ENCODE measurements at places on chromosomes 2 and 18. TPM values are rescaled to one million over a fixed set of nuclear protein-coding genes. Genes with fewer than 3 reads are reported as not detected.

GRCh38 chr2:108701806-108702205, 17.5 kb upstream of the RANBP2 start:
- H3K36me3 ChIP-seq = no peaks in the 10 kb centered on the region
- no peaks in the 10 kb centered on the region for H3K27me3 ChIP-seq
- no peak for DNase-seq
- no peak overlapping the region for H3K27ac ChIP-seq
- H3K4me3 ChIP-seq = no peak overlapping the region
- peaks cover 7% of the 10 kb centered on the region for H3K4me1 ChIP-seq

DNA sequence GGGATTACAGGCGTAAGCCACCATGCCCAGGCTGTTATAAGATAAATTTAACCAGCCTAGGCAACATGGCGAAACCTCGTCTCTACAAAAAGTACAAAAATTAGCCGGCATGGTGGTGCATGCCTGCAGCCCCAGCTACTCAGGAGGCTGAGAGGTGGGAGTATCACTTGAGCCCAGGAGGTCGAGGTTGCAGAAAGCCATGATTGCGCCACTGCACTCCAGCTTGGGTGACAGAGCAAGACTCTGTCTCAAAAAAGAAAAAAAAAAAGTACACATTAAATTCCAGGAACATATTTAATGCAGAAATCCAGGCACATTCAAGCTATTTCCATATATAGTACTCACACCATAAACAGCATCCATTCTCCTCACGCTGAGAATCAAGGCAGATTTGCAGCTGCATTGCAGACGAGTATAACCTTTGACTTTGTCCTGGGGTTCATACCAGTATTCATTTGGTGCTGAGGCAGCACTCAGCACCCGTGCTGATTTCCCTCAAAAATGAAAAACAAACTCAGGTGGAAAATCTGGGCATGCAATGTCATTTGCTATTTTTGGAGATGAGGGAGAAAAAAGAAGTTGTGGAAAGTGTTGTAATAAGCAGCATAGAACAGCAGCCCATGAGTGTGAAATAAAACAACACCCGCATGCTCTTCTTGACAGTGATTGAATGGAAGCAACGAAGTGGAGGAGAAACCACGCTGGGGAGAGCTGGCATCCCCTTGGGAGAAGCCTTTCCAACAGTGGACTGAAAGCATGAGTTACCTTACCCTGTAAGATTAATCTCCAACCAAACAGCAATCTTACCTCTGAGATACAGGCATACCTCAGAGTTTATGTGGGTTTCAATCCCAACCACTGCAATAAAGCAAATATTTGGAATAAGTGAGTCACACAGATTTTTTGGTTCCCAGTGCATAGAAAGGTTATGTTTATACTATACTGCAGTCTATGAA, 46.8 kb upstream of the ANXA4 start:
- H3K27ac ChIP-seq = no peak overlapping the region
- no peaks in the 10 kb centered on the region for H3K36me3 ChIP-seq
- no peak for DNase-seq
- no peaks in the 10 kb centered on the region for H3K27me3 ChIP-seq
- H3K4me1 ChIP-seq = peaks cover 21% of the 10 kb centered on the region
- H3K4me3 ChIP-seq = no peak overlapping the region

DSG4 gene
- not detected for polyA plus RNA-seq

DNA sequence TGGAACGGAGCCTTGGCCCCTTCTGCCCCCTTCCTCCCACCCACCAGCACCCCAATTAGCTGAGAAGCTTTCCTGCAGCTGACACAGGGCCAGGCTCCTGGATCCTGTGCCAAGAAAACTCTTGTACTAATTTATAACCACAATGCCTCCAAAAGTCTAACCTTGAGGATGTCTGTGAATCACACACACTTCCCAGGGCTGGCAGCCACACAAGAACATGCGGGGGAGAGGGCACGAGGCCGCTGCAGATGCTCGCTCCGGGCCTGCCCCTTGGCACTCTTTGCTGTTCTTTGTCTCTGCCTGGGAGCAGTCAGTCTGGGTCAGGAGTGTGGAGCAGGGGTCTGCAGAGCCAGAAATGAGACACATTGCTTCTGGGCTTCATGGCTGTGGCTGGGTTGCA, 62.7 kb upstream of the KIF5C start:
- H3K27me3 ChIP-seq = no peaks in the 10 kb centered on the region
- H3K4me3 ChIP-seq = no peak overlapping the region
- peaks cover 18% of the 10 kb centered on the region for H3K4me1 ChIP-seq
- DNase-seq = peak; percentile 52

SPAG16 gene
- 9.0 TPM for polyA plus RNA-seq

Data from heart right ventricle (tissue), 16 donors.